T-cell (primary cell): ENCODE measurements at places on chromosomes 13 and 19.

- DNase-seq = no peak
Observed at GRCh38 chr19:55578761-55579747, 1.6 kb downstream of the ZNF579 start.

GRCh38 chr13:85812282-85812681, 13.1 kb upstream of the SLITRK6 start:
- no peak for DNase-seq

DNA sequence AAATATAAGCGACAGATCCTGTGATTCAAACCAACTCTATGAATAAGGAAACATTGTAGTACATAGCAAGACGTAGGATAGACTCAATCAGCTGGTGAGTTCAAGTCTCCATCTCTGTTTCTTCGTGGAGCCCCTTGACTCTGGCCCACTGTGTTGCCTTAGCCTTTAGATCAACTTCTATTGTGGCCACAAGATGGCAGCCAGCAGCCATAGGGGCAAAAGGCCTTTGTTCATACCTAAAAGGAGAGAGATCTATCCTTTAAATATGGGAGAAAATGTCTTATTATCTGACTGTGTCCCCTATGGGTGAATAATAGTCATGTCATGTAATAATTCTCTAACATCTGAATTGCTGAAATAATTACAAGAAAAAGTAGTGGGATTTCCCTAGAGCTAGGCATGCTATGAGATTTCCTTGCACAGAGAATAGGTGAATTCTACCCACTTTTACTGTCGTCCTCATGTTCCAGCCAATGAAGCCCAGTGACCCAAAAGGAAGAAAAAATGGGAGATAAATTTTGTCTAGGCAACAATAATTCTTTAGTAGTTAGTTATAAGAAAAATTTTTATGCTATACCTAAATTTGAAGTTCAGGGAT, 129.4 kb downstream of the PCDH20 start:
- DNase-seq = no peak

- DNase-seq = no peak
Observed at GRCh38 chr13:37795326-37795725, 74.2 kb downstream of the TRPC4 start.

GRCh38 chr13:83672612-83673011, 209.7 kb downstream of the SLITRK1 start:
- DNase-seq = no peak

GRCh38 chr13:20460761-20461160, 64.9 kb downstream of the CRYL1 start:
- no peak for DNase-seq

DNA sequence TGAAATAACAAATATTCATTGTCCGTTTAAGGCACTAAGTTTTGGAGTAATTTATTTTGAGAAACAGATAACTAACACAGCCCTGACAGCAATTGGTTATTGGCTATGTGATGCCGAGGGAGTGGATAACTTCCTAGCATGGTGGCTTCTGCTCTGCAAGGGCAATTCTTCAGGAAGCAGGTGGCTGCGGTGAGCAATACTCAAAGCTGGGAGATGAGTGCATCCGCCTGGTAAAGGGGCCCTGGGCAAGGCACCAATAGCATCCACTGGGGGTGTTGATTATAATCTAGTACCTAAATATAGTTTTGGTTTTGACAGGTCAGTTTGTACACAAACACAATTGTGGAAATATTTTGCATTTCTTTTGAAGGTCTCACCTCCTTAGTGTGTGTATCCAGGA, 41.0 kb downstream of the CCDC70 start:
- no peak for DNase-seq

DNA sequence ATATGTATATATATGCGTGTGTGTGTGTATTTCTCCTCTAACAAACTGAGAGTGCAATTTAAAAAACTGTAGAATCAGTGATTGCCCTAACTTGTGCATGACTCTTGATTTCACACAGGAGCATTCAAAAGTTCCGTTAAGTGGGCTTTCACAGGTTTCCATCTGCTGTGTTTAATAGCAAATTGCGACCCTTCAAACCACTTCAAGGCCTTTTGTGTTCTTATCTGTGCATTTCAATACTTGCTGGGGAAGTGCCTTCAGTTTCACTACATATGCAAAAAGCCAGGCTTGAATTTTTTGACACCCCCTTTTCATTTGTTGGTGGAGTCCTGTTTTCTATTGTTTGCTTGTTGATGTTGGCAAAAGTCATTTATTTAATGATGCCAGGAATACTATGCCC, 158.0 kb downstream of the TM9SF2 start:
- DNase-seq = no peak

GRCh38 chr19:738509-739128, 12.3 kb upstream of the MISP start:
- DNase-seq = no peak

- no peak for DNase-seq
Observed at GRCh38 chr19:55305983-55306562, 19.1 kb downstream of the TMEM150B start.

GRCh38 chr13:20525601-20526544, at the start of gene CRYL1:
Gene CRYL1, minus strand, starts transcription at chr13:20525857. Its CDS starts 63 bp downstream, at chr13:20525794.
- DNase-seq = peak; percentile 67

GRCh38 chr19:4007836-4008539, 452 bp downstream of the PIAS4 start:
- DNase-seq = no peak
